ENCODE measurements at places on chromosomes 3 and 15.
A peak's percentile ranks its signal among the peaks of the same experiment; 100 is the strongest.

DNA sequence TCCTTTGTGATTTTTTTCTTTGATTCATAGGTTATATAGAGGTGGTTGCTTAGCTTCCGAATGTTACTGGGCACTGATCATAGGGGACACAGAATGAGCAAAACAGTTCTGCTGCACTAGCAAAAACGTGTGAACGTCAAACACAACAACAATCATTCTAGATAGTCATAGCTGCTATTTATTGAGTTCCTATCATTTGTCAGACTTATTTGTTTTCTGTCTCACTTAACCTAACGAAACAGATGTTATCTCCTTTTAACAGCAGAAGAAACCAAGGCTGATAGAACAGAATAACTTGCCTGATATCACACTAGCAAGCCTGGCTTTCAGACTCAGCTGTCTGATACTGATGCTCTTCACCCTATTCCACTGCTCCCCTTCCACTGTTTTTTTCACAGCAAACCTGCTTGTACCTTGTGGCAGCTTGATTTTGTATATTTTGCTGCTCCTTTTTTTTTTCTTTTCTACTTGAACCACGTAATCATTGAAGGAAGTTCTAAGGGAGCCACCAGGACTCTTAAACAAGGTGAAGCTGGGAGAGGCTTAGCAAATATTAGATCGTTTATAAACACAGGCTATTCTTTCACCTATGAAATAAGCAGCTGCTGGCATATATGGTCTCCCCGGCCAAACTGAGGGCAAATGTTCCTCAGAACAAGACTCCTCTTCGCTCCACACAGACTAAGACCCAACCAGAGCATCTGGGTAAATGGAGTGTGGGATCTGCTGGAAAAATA, 78.8 kb downstream of the MCF2L2 start:
- no peaks in the 10 kb centered on the region for H3K4me1 ChIP-seq
- H3K4me3 ChIP-seq = no peak overlapping the region
- no peak overlapping the region for H3K27ac ChIP-seq
- no peaks in the 10 kb centered on the region for H3K36me3 ChIP-seq
- H3K27me3 ChIP-seq = no peaks in the 10 kb centered on the region

DNA sequence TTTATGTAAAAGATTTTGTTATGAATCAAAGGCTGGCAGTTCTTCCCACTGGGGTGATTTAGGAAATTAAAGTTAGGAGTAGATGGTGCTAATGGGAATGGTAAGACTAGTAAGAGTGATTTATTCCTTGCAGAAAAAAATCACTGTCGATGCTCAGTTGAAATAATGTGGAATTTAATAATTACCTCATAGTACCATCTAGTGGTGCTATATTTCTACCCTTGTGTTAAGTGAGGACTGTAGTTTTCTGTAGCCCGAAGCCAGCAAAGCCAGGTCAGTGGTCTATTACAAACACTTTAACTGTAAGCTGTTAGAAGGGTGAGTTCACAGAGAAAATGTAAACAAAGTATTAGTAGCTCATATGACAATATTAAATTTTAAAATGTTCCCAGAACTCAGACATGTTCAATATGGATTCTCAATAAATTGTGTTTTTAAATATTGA, 39.5 kb upstream of the GOLGA8J start:
- H3K27me3 ChIP-seq = no peaks in the 10 kb centered on the region
- no peaks in the 10 kb centered on the region for H3K36me3 ChIP-seq
- H3K27ac ChIP-seq = no peak overlapping the region
- no peaks in the 10 kb centered on the region for H3K4me1 ChIP-seq
- no peak for DNase-seq

GRCh38 chr15:67116742-67117141, 51.3 kb downstream of the SMAD3 start:
- no peak for DNase-seq
- H3K36me3 ChIP-seq = no peaks in the 10 kb centered on the region
- no peak overlapping the region for H3K27ac ChIP-seq
- peaks cover 77% of the 10 kb centered on the region for H3K4me1 ChIP-seq
- H3K27me3 ChIP-seq = no peaks in the 10 kb centered on the region

DNA sequence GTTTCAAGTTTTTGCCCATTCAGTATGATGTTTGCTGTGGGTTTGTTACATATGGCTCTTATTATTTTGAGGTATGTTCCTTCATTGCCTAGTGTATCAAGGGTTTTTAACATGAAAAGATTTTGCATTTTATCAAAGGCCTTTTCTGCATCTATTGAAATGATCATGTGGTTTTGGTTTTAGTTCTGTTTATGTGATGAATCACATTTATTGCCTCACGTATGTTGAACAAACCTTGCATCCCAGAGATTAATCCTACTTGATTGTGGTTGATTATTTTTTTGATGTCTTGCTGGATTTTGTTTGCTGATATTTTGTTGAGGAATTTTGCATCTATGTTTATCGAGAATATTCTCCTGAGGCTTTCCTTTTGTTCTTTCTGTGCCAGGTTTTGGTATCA, 39.4 kb downstream of the TMCO5A start:
- no peaks in the 10 kb centered on the region for H3K4me1 ChIP-seq
- H3K27ac ChIP-seq = no peak overlapping the region
- H3K36me3 ChIP-seq = no peaks in the 10 kb centered on the region
- H3K4me3 ChIP-seq = no peak overlapping the region

- no peak overlapping the region for H3K27ac ChIP-seq
- H3K36me3 ChIP-seq = no peaks in the 10 kb centered on the region
- H3K27me3 ChIP-seq = no peaks in the 10 kb centered on the region
- peaks cover 6% of the 10 kb centered on the region for H3K4me1 ChIP-seq
- H3K4me3 ChIP-seq = no peak overlapping the region
- no peak for DNase-seq
These were observed 123.1 kb downstream of the APBA2 start for GRCh38 chr15:29008846-29009245.

- no peak overlapping the region for H3K4me3 ChIP-seq
- DNase-seq = no peak
These were observed 11.7 kb upstream of the SAMMSON start for GRCh38 chr3:69987833-69988232.

- DNase-seq = no peak
- H3K36me3 ChIP-seq = no peaks in the 10 kb centered on the region
- no peak overlapping the region for H3K4me3 ChIP-seq
- no peaks in the 10 kb centered on the region for H3K27me3 ChIP-seq
- no peaks in the 10 kb centered on the region for H3K4me1 ChIP-seq
These were observed 12.4 kb downstream of the SLC2A2 start for GRCh38 chr3:171013822-171014748.

DNA sequence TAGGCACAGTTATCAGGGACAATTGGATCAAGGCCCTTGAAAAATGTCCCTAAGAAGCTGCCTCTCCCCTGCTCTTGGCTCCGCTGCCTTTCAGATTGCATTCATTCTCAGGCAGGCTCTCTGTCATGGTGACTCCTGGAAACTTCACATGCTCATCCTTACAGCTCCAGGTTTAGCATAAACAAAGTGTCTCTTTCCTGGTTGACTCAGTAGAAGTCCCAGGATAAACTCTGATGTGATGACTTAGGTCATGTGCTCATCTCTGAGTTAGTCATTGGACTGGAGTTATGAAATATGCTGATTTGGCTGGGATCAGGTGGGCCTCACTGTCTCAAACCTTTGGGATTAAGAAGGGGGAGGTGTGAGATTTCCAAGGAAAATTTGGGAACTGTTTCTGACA, 243.8 kb downstream of the ZNF621 start:
- H3K36me3 ChIP-seq = no peaks in the 10 kb centered on the region
- no peak overlapping the region for H3K4me3 ChIP-seq
- H3K4me1 ChIP-seq = no peaks in the 10 kb centered on the region
- H3K27me3 ChIP-seq = 0 out of 2 replicates have a peak, but pooled peaks cover 3% of the 10 kb centered on the region
- no peak for DNase-seq

GRCh38 chr15:56207711-56208110, 36.0 kb downstream of the RFX7 start:
- no peaks in the 10 kb centered on the region for H3K27me3 ChIP-seq
- H3K36me3 ChIP-seq = no peaks in the 10 kb centered on the region
- DNase-seq = no peak
- no peaks in the 10 kb centered on the region for H3K4me1 ChIP-seq
- H3K27ac ChIP-seq = no peak overlapping the region

- H3K36me3 ChIP-seq = no peaks in the 10 kb centered on the region
- no peak overlapping the region for H3K27ac ChIP-seq
- H3K4me1 ChIP-seq = no peaks in the 10 kb centered on the region
- no peak for DNase-seq
These were observed 19.0 kb downstream of the CFAP100 start for GRCh38 chr3:126413693-126414080.

- no peaks in the 10 kb centered on the region for H3K27me3 ChIP-seq
- DNase-seq = no peak
- H3K36me3 ChIP-seq = no peaks in the 10 kb centered on the region
These were observed 21.8 kb downstream of the EMC7 start for GRCh38 chr15:34079904-34080303.

DNA sequence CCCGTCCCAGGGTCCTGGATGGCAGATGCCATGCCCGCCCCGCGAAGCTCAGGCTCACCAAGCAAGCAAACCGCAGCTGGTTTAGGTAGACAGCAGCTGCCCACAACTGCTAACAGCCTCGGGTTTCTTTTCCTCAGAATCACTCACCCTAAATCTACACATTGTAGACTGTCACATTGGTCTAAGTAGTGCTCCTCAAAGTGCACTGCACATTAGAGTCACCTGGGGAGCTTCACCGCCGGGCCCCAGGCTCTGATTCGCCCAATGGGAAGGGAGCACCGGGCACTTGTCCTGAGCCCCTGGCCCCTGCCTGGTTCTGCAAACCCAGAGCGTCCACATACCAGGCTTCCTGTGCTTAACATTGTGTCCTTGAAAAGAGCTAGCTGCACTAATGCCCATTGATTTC, 752 bp downstream of the OCA2 start:
- H3K4me1 ChIP-seq = peaks cover 3% of the 10 kb centered on the region
- no peak for DNase-seq
- no peak overlapping the region for H3K4me3 ChIP-seq

- no peak overlapping the region for H3K4me3 ChIP-seq
- H3K4me1 ChIP-seq = no peaks in the 10 kb centered on the region
- H3K27ac ChIP-seq = no peak overlapping the region
These were observed 520.8 kb downstream of the GRM7 start for GRCh38 chr3:7381741-7382140.

- H3K4me1 ChIP-seq = no peaks in the 10 kb centered on the region
- H3K4me3 ChIP-seq = no peak overlapping the region
- H3K36me3 ChIP-seq = no peaks in the 10 kb centered on the region
- DNase-seq = no peak
- no peaks in the 10 kb centered on the region for H3K27me3 ChIP-seq
- H3K27ac ChIP-seq = no peak overlapping the region
These were observed 84.9 kb downstream of the SMAD6 start for GRCh38 chr15:66786708-66787488.

- DNase-seq = no peak
- no peaks in the 10 kb centered on the region for H3K4me1 ChIP-seq
- H3K4me3 ChIP-seq = no peak overlapping the region
- no peak overlapping the region for H3K27ac ChIP-seq
- peaks cover 6% of the 10 kb centered on the region for H3K27me3 ChIP-seq
- H3K36me3 ChIP-seq = no peaks in the 10 kb centered on the region
These were observed 223.0 kb upstream of the SATB1 start for GRCh38 chr3:18648159-18648558.

- H3K4me3 ChIP-seq = no peak overlapping the region
- H3K36me3 ChIP-seq = no peaks in the 10 kb centered on the region
- no peak for DNase-seq
These were observed 209.0 kb downstream of the MYRIP start for GRCh38 chr3:40018369-40018768.

GRCh38 chr3:14959359-14959943, 12.1 kb downstream of the NR2C2 start:
- H3K27ac ChIP-seq = no peak overlapping the region
- no peak overlapping the region for H3K4me3 ChIP-seq
- no peaks in the 10 kb centered on the region for H3K4me1 ChIP-seq
- H3K27me3 ChIP-seq = no peaks in the 10 kb centered on the region
- H3K36me3 ChIP-seq = no peaks in the 10 kb centered on the region

DNA sequence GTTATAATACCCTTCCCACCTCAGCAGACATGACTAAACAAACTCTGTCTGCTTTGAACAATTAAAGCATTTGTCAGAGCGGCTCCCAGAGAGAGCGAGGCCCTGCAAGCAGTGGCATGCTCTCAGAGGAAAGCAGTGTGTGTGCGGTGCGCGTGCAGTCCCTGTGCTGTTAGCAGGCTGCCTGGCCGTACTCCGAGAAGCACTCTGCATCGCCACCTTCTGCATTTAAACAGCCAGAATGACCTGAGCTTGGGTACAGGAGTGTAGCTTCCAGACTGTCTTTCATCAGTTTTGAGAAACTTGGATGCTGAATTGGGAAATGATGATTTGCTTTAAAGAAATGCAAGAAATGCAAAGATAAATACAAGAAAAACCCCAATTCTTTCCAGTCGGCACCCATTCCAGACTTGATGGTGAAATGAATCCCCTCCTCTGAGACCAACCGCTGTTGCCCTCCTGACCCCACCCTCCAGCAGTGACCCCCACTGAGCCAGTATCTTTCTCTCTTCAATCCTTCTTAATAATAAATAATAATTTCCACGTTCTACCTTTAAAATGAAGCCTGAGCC, 113.5 kb downstream of the VGLL4 start:
- H3K36me3 ChIP-seq = no peaks in the 10 kb centered on the region
- no peaks in the 10 kb centered on the region for H3K4me1 ChIP-seq
- DNase-seq = no peak
- no peak overlapping the region for H3K4me3 ChIP-seq

GRCh38 chr3:196149831-196150301, 61.3 kb downstream of the ZDHHC19 start:
- 0 out of 2 replicates have a peak, but pooled peaks cover 3% of the 10 kb centered on the region for H3K4me1 ChIP-seq
- H3K27ac ChIP-seq = no peak overlapping the region
- no peaks in the 10 kb centered on the region for H3K27me3 ChIP-seq
- no peak for DNase-seq
- no peak overlapping the region for H3K4me3 ChIP-seq
- H3K36me3 ChIP-seq = no peaks in the 10 kb centered on the region

DNA sequence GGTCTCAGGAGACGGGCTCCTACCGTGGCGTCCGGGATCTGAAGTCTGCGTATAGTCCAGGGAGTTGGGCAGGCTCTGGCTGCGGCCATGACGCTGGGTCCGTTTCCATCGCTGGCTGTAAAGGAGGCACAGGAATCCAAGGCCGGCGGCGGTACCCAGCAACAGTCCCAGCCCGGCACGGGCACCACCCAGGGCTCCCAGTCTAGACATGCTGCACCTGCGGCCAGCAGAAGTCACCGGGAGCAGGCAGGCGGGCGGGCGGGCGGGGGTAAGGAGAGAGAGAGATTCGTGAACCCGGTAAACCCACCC, 526 bp downstream of the RMDN3 start:
- no peaks in the 10 kb centered on the region for H3K27me3 ChIP-seq
- DNase-seq = no peak
- peaks cover 17% of the 10 kb centered on the region for H3K4me1 ChIP-seq
- H3K27ac ChIP-seq = peak overlapping the region; percentile 63
- H3K36me3 ChIP-seq = peaks cover 12% of the 10 kb centered on the region

- H3K36me3 ChIP-seq = no peaks in the 10 kb centered on the region
- no peak for DNase-seq
- no peaks in the 10 kb centered on the region for H3K27me3 ChIP-seq
These were observed 822 bp downstream of the ZNF385D start for GRCh38 chr3:21750080-21750696.

- H3K4me3 ChIP-seq = no peak overlapping the region
- DNase-seq = no peak
- no peak overlapping the region for H3K27ac ChIP-seq
These were observed 5.0 kb downstream of the ISLR start for GRCh38 chr15:74178326-74179100.
